Activated naive CD8-positive, alpha-beta T cell treated with anti-CD3 and anti-CD28 coated beads, Interleukin-2, amount 50 U/mL, for 16 hours (primary cell): ENCODE measurements at places on chromosomes 1 and 21.

DNA sequence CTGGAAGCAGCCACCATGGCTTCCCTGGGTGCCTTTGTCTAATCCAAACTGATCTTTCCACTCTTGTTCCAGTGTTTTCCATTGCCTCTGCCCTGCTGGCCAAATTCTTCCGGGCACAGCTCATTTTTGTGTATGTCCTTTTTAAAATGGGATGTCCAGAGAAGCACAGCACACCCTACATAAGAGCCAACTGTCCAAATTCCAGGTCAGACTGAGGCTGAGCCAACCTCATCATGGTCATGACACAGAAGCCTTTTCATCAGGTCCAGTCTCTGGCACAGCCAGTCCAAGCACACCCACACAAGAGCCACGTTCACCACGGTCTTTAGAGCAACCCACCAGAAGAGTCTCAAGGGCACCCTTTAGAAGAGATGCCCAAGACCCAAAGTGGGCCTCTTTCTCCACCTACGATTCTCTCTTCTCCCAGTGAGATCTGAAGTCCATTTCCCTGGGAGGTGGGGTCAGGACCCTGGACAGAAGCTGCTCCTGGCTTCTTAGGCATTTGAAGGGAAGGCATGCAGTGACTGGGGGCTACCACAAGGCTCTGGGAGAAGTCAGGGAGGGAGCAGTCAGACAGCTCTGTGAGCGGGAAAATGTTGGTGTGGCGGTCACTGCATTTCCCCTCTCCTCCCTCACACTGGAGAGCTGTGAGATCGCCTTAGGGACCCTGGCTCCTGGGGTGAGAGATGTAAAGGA, 53.2 kb downstream of the SYT2 start:
- no peak for DNase-seq

DNA sequence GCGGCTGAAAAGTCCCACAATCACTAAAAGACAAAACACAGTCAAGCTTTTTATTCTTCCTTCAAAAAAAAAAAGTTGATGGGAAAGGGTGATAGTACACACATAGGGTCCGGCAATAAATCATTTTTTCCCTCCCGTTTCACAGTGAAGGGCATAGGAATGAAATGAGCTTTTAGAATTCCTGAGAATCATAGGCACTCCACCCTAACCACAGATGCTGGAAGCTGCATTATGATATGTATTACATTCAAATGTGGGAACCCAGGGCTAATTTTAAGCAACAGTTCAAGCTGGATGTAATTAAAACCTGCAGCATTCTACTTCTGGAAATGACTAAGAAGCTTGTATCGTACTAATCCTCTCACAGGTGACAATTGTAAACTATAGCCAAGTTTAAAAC, 75.7 kb upstream of the KCNJ15 start:
- DNase-seq, result no peak

DNA sequence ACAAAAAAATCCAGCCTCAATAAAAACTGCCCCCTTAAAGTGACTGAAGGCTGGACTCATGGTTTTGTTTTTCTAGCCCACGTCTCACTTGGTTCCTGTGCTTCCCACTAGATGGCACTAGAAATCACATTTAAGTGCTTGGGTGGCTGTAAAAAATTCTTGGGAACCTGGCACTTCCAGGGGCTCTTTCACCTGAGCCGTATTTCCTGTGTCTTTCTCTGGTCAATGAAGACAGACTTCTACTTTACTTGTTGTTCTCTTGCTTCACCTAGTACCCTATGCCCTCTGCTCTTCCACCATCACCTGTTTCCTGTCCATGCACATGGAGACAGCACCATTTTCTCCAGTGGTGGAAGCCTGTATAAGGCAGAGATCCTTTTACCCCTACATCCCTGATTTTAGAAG, 20.0 kb downstream of the METTL13 start:
- DNase-seq, result no peak

GRCh38 chr1:6126028-6126427, 54.1 kb downstream of the CHD5 start:
- DNase-seq, result no peak

- DNase-seq, result no peak
Measured at GRCh38 chr1:74767490-74767889, 34.5 kb downstream of the TYW3 start.
